ENCODE measurements at places on chromosomes 2 and 18.

DNA sequence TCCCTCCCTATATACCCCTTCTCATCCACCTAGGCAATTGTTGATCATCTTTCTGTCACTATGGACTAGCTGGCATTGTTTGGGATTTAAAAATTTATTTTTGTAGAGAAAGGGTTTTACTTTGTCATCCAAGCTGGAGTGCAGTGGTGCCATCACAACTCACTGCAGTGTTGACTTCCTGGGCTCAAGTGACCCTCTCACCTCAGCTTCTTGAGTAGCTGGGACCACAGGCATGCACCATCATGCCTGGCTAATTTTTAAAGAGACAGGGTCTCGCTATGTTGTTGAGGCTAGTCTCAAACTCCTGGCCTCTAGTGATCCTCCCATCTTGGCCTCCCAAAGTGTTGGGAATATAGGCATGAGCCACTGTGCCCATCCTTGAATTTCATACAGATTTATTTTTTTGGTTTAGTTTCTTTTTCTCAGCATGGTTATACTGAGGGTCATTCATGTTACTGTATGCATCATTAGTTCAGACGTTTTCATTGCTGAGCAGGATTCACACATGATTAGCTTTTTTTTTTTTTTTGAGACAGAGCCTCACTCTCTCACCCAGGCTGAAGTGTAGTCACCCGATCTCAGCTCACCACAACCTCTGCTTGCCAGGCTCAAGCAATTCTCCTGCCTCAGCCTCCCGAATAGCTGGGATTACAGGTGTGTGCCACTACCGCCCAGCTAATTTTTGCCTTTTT is 8.6 kb upstream of the PCARE start:
- DNase-seq = no peak

GRCh38 chr2:44448860-44449527 is 87.2 kb downstream of the CAMKMT start:
- no peak for DNase-seq

DNA sequence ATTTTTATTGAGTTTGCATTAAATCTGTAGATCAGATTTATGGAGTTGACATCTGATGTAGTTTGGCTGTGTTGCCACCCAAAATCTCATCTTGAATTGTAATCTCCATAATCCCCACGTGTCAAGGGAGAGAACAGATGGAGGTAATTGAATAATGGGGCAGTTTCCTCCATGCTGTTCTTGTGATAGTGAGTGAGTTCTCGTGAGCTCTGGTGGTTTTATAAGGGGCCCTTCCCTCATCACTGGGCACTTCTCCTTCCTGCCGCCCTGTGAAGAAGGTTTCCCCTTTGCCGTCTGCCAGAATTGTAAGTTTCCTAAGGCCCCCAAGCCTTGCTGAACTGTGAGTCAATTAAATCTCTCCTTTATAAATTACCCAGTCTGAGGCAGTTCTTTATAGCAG is 32.2 kb downstream of the ZC3H15 start:
- no peak for DNase-seq

- no peak for DNase-seq
Observed at GRCh38 chr2:9738535-9739496, 104.5 kb upstream of the TAF1B start.

- DNase-seq = no peak
Observed at GRCh38 chr18:25190472-25190871, 161.5 kb downstream of the ZNF521 start.

GRCh38 chr2:12725233-12726187 is 8.8 kb downstream of the TRIB2 start:
- no peak for DNase-seq

DNA sequence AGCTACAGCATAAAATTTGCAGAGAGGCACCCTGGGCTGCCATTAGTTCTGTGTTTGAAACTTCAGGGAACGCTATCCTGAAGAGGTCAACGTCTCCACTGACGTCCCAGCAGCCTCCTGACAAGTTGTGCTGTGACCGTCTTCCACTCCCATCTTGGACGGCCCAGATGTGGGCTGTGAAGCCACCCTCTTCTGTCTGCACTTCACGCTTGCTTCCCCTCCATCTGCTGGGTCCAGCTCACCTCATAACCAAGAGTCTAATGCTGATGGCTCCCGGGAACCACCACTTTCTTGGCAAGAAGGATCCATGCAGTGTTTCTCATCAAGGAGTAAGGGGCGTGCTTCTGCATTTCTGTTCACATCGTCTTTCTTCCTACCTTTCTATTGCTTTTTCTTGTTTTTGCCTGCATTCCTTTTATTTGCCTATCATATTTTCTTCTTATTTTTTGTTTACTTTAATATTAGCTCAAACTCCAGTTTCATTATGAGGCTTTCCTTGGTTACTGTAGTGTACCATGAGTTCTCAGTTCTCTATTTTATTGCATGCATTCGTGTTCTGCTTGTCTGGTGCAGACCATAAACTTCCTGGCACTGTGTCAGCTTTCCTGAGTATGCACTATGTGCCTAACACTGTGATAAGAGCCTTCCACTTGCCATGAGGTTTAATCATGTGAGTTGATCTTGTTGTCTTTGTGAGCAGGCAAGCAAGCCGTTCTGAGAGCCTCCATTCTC is 631.8 kb upstream of the RAB6C start:
- no peak for DNase-seq

DNA sequence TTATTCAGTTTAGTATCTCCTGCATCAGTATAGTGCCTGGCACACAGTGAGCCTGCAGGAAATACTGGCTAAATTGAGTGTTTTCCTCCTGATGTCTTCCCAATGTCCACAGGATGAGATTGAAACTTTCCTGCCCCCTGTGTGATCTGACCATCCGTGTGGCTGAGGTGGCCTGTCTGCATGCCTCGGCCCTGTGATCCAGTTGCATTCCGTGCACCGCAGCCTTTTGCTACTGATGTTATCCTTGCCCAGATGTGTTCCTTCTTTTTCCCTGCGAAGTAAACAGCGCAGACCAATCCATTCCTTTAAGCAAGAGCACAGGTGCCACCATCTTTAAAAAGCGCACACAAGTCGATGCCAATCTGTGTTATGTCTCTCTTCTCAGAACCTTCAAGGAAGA is 462.6 kb downstream of the PTPRM start:
- DNase-seq = no peak

GRCh38 chr2:241399941-241400922 is 44.1 kb downstream of the FARP2 start:
- DNase-seq = no peak

- no peak for DNase-seq
Observed at GRCh38 chr18:77250926-77251729, 1.5 kb downstream of the GALR1 start.

DNA sequence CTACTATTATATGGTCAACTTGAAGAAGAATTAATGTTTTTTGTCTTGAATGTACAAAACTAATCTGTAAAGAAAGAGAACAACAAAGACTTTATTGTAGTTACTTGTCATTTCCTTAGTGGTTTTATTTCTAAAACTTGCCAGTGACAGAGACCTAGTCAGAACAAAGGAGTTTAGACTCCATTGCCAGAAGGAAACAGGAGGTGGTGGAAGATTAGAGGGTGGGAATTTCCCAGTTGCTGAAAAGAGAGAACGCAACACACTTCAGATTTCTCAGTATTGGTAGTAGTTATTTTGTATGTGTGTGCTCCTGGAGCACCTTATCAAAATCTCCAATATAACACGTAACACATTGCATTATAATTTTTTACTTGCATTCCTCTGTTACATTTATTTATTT is 81.4 kb downstream of the CDCA7 start:
- no peak for DNase-seq

DNA sequence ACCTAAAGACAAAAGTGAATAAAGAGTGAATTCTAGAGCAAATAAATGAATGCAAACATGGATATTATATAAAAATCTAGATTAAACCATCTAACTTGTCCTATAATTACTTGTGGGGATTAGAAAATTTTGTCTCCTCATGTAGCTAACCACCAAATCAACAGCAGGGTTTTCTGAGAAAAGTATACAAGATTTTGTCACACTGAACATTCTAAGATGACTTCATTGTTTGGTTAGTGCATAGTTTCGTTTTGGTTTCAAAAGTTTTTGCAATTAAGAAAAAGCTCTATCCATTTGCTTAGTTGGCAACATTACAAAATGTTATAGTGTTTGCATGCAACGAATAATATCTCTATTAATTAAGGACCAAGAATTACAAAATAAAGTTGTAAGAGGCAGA is 125.0 kb downstream of the LRP2 start:
- DNase-seq = no peak

DNA sequence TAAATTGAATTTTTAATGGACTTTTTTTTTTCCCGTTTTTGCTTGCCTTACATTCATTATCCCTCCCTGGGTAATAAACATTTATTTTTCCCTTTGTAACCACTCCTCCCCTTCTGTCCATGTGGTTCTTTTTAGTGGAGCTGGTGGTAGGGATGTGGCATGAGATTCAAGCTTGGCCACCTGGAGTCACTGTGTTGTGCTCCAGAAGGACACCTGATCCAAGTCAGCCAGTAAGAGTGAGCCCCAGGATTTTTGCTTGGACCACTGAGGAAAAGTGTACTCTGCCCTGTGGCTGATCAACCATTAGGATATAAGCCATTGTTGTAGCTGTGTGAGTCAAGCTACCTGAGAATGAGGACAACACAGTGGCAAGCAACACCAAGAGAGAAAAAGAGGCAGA is 11.1 kb upstream of the ACTR3 start:
- DNase-seq = no peak

DNA sequence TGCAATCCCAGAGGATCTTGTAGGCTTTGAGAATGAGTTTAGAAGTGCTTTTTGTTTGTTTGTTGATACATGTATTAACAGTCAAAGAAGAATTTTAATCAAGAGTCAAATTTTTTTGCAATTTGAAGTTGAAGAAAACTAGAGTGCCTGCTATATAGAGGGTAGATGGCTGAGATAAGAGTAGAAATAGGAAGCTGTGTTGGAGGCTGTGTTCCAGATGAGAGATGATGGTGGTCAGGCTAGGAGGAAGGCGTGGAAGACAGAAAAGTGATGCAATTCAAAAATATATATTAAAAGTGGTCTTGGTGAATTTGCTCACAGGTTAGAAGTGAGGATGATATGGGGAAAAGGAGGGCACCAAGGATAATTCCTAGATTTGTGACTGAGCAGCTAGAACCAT is 978.3 kb downstream of the BCL11A start:
- no peak for DNase-seq

DNA sequence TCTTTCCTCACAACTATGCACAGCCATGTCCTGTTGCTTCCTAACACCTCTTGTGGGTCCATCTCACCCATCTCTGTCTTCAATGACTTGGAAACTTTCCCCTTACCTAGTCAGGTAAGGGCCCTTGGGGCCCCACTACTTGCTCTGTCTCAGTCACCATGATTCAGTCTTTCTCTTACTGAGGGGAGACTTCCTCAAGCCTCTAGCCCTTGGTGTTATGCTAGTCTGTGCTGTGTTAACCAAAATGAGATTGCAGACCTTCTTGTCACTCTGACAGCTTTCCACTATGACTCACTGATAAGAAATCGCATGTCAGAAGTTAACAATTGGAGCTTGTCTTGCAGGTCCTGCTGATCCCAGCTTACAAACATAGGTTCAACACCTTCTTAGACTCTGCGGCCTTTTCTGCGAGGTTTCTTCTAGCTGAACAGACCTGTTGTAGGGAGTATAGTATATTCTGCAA is 65.3 kb downstream of the WDR75 start:
- DNase-seq = no peak

GRCh38 chr2:213147538-213147937 is 3.9 kb downstream of the IKZF2 start:
- no peak for DNase-seq

- DNase-seq = no peak
Observed at GRCh38 chr2:238287737-238288649, at the start of gene PER2. Gene PER2, minus strand, starts transcription at chr2:238288610. Its CDS starts 10,674 bp downstream, at chr2:238277936.

DNA sequence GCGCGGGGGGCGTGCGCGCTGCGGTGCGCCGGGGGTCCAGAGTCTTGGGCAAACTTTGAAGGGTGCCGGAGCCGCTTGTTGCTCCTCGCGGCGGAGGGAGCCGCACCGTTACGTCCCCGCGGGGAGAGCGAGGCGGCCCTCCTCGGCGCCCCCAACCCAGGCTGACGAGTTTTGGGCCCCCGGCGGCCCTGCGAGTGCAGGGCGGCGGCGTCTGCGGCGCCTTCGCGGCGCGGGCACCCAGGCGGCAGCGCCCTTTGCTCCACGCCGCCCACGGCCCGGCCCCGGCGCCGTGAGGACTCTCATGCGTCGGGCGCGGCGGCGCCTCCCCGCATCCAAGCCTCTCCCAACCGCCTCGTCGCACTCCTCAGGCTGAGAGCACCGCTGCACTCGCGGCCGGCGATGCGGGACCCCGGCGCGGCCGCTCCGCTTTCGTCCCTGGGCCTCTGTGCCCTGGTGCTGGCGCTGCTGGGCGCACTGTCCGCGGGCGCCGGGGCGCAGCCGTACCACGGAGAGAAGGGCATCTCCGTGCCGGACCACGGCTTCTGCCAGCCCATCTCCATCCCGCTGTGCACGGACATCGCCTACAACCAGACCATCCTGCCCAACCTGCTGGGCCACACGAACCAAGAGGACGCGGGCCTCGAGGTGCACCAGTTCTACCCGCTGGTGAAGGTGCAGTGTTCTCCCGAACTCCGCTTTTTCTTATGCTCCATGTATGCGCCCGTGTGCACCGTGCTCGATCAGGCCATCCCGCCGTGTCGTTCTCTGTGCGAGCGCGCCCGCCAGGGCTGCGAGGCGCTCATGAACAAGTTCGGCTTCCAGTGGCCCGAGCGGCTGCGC is 814 bp downstream of the FZD7 start:
- DNase-seq = no peak

GRCh38 chr2:174350018-174350417 is 15.3 kb downstream of the SP9 start:
- no peak for DNase-seq

DNA sequence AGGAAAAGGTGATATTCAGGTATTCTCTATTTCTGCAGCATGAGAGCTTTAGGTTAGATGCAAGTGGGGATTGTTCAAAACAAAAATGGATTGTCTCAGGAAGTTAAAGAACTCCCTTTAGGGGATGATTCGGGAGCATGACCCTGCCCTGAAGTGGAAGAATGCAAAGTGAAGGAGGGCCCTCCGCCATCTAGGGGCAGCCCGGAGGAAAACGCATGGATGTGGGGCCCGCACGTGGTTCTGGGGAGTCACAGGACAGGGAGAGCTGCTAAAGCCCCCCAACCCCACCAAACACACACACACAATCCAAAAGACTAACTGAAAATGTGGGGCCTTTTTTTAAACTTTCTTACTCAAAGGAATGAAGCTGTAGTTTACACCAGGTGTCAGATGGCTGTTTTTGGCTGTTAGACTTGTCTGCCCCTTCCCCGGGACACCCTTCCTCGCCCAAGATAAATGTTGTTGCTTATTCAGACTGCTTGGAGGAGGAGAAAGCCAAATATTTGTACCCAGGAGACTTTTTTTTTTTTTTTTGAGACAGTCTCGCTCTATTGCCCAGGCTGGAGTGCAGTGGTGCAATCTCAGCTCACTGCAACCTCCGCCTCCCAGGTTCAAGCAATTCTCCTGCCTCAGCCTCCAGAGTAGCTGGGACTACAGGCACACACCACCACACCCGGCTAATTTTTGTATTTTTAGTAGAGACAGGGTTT is 78.8 kb downstream of the HNRNPLL start:
- DNase-seq = no peak

DNA sequence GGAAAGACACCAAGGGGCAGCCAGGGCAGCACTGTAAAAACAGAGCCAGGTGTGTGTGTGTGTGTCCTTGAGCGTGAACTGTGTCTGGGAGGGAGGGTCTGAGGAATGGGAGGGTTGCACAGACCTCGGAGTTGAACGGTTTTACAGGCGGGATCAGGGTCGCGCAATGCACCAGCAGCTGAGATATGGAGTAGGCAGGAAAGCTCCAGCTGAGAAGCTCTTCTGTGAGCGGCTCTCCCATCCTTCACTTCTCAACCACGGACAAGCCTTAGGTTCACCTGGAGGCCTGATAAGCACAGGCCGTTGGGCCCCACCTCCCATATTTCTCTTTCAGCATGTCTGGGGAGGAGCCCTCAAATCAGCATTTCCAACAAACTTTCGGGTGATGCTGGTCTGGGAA is 12.1 kb downstream of the SERTAD2 start:
- no peak for DNase-seq

Data from stimulated activated CD8-positive, alpha-beta memory T cell treated with anti-CD3 and anti-CD28 coated beads, Interleukin-7, amount 100 ng/mL, for 1 hour (primary cell).